Hypothalamus (tissue), 51 donors: ENCODE measurements at places on chromosomes 5 and 9.
A peak's percentile ranks its signal among the peaks of the same experiment; 100 is the strongest.

DNA sequence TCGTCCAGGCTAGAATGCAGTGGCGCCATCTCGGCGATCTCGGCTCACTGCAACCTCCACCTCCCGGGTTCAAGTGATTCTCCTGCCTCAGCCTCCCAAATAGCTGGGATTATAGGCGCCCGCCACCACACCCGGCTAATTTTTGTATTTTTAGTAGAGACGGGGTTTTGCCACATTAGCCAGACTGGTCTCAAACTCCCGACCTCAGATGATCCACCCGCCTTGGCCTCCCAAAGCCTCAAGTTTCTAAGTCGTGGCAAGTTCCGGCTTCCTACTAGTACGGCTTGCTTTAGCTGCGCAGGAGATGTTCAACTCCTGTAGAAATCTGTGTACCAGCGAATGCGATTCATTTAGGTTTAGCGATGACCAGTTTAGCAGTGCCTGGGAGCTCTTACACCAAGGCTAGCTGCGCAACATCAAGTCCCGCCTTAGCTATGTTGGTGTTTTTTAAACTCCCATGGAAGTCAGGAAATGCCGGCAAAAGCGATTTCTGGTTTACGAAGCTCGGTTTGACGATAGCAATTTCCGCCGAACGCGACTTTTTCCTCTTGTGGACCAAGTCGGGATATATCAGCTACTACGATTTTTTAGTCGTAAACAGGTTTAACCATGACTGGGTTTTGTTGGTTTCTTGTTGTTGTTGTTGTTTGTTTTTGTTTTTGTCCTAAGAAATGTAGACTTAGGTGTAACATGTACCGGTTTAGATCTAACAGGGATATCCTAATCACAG is 46.4 kb downstream of the ANXA2R start:
- no peak for DNase-seq

GRCh38 chr5:932151-932627 is 39.5 kb downstream of the TRIP13 start:
- DNase-seq = no peak

DNA sequence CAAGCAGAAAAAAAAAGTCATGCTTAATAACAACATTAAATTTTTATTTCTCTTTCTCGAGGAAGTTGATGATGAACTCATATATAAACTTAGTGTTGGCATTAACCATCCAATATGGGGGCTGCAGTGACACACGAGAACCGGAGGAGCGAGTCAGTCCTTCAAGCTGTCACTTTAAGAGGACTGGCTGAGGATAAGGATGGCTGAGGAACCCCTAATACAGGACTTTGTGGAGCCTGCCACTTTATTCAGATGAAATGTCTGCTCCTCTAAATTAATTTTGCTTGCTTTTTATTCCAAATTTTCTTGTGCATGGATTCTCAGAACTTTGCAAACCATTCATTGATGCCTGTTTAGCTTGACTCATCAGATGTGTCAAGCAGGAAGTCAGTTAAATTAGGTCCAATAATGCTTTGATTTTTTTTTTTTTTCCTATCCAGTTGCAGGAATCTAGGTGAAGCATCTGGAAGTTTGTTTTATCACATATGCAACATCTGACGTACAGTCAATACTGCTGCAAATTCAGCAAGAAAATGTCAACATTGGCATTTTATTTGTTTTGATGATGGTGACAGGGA is 144.2 kb upstream of the COL5A1 start:
- no peak for DNase-seq

- DNase-seq = peak; percentile 34
These were observed 28.7 kb upstream of the UBAC1 start for GRCh38 chr9:135989722-135990467.

- DNase-seq = no peak
These were observed 64.7 kb downstream of the FRMD3 start for GRCh38 chr9:83473488-83473971.

DNA sequence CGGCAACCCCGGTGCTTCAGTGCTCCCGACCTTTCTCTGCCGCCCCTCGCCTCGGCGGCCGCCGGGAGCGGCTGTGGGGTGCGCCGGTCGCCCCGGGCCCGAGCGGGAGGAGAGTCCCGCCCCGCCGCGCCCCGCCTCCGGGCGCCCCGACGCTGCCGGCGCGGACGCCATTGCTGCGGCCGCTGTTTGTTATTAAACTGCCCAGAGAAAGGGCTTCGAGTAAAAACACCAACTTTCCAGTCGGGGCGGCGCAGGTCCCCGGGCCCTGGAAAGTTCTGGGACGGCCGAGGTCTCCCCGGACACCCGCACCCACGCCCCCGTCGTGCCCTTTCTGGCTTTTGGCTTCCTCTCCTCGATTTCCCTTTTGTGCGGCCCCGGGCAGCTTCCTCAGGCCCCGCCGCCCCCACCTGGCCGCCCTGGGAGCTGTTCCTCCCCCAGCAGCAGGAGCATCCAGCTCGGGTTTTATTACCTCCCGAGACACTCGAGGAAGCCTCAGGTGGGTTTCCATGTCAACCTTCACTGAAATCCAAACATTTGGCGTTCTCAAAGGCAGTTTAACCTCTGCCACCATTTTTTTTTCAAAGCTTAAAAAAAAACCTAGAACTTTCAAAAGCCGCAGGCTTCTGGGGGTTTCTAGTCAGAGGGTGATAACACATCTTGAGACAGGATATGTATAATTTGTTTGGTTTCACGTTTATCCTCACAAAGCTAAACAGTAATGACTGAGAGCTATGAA is 334.4 kb downstream of the CWC27 start:
- DNase-seq = peak; percentile 35
